GM06990 (cell line): ENCODE measurements at places on chromosomes 13 and 19.

DNA sequence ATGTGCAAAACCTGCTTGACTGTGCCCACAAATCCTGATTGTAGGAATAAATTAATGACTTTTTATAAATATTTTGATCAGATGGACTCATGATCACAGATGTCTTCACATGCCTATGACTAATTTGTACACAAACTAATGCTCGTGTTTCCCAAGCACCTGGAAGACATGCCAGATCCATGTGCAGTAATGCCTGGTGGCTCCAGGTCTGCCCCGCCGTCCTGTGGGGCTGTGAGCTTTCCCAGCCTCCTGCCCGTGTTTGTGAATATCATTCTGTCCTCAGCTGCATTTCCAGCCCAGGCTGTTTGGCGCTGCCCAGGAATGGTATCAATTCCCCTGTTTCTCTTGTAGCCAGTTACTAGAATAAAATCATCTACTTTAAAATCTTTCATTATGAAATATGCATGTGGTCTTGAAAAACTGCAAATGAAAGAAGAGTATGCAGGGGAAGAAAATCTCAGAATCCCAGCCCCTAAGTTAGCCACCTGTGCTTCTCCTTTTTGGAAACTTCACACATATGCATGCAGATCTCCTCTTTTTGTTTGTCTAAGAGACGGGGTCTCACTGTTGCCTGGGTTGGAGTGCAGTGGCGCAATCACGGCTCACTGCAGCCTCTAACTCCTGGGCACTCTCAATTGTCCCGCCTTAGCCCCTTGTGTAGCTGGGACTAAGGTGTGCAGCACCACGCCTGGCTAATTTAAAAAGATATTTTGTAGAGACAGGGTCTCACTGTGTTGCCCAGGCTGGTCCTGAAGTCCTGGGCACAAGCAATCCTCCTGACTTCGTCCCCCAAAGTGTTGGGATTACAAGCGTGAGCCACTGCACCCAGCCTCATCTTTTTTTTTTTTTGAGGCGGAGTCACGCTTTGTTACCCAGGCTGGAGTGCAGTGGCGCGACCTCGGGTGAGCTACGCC is 6.2 kb downstream of the RPL28 start:
- no peak for DNase-seq

DNA sequence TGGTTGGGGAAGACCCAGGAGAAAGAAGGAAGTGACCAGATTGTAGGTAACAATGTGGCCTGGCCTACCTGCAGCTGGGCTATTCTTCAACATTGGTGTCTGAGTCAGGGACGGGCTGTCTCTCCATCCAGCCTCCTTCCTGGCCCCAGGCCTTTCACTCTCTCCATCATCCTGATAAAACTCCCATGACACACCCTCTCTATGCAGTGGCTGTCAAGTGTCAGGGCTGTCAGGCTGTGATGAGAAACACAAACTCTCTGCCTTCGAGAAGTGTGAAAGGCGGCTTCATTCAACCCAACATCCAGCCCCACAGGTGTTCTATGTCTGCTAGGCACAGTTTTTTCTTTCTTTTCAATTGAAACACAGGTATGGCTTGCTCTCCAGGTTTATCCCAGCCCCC is 153.3 kb upstream of the VSTM2B start:
- no peak for DNase-seq

DNA sequence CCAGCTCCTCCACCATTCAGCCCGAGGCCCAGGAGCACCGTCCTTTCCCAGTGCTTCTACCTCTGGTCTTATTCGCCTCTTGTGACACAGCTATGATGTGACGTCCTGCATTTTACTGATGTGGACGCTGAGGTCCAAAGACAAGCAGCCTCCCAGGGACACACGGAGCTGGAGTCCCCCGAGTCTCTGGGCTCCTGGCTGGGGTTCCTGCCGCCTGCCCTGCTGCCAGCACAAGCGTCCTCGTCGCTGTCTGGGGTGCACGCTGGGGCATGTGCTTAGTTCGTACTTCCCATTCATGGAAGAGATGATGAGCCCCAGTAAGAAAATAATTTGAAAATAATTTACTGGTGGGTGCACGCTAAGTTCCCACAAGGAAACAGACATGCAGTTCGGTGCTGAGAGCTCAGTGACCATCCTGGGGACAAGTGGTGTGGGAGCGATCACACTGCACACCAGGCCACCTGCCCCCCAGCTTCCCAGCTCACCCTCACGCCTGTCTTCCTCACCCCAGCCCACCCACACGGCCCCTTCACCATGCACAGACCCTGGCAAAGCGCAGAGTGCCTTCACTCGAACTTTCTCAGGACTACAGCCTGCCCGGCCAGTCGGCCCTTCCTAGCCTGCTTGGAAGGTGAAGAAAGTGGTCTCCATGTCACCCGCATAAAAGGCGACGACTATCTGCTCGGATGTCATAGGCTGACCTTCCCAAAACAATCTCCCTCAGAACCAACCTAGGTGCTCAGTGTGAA is 14.2 kb upstream of the CFAP97D2 start:
- no peak for DNase-seq

GRCh38 chr19:46023311-46023779 is 492 bp upstream of the PGLYRP1 start:
- DNase-seq, result no peak

- no peak for DNase-seq
Measured at GRCh38 chr13:49681842-49682435, 9.3 kb downstream of the EBPL start.

DNA sequence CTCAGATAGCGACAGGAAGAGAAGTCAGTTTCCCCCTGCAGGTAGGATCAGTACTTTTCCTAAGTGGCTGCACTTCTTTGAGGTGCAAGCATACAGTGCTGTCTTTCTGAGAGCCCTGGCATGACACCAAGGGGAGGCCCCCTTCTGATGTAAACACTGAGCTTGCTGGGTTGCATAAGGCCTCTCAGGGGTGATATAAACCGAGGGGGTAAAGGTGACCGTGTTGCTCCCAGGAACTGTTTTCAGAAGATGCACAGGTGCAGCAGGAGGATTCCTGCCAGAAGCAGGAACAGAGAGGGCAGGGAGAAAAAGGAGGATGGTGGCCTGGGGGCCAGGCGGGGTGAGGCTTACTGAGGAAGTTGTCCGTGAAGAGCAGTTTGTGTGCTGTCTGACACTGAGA is 74.0 kb upstream of the ZNF30 start:
- no peak for DNase-seq

DNA sequence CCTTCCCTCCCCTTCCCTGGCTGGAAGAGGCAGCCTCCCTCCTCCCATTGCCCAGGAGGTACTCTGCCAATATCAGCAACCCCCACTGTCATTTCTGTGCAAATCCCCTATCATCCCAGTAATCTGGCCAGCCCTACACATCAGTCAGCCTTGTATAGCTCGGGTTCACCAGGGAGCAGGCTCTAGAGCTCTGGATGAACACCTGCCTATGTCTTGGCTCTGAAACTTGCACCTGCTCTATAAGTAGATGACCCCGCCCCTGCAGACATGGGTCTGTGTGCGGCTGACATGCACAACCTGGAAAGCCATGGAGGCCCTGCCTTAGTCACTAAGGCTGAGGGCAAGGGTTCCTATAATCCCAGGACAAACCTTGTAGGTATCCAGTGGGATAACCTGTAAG is 1042.9 kb downstream of the UQCRFS1 start:
- no peak for DNase-seq

DNA sequence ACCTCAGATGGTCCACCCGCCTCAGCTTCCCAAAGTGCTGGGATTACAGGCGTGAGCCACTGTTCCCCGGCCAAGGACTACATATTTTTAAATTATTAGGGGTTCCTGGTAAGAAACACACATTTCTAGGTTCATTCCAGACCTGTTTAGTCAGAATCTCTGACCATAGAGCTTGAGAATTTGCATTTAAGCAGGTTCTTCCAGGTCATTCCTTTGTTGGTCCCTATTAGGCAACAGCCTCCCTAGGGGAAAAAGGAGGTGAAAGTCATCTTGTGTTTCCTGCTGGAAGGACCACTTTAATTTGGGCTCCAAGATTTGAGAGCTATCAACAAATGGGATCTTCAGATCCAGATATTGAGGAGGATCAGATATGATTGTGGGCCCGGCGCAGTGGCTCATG is 16.3 kb downstream of the S1PR2 start:
- DNase-seq, result no peak

GRCh38 chr13:31278869-31279268 is 79.1 kb downstream of the B3GLCT start:
- no peak for DNase-seq

GRCh38 chr13:30751183-30751933 is 16.0 kb downstream of the ALOX5AP start:
- DNase-seq, result no peak

DNA sequence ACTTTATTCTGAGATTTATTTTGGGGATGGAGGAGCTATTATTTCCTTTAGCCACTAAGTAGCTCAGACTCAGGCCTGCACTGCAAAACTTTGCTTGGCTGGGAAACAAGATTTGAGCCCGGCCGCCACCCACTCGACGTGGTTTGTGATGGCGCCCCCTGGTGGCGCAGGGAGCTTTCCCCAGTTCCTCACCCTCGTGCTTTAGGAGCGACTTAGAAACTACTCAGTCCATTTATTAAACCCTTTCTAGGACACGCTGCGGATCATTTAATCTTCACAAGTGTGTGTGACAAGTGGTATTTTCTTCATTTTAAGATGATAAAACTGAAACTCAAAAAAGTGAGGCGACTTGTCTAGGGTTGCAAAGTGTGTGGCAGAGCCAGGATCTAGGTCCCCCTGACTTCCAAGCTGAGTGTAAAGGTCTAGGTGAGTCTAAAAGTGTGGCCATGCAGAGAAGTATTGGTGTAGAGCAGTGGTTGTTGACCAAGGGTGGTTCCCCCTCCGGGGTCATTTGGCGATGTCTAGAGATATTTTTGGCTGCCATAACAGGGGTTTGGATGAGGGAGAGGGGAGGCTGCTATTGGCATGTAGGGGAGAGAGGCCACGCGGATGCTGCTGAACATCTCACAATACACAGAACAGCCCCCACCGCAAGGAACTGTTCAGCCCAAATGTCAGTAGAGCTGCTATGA is 2.2 kb downstream of the CXCL17 start:
- peak; percentile 68 for DNase-seq

- no peak for DNase-seq
Measured at GRCh38 chr13:61536433-61536832, 120.8 kb upstream of the PCDH20 start.

GRCh38 chr19:44277331-44277730 is 17.6 kb downstream of the ZNF233 start:
- DNase-seq, result no peak

GRCh38 chr13:59865398-59865797 is 298.3 kb downstream of the DIAPH3 start:
- DNase-seq, result no peak

- no peak for DNase-seq
Measured at GRCh38 chr13:45718063-45718462, 15.9 kb downstream of the CBY2 start.

DNA sequence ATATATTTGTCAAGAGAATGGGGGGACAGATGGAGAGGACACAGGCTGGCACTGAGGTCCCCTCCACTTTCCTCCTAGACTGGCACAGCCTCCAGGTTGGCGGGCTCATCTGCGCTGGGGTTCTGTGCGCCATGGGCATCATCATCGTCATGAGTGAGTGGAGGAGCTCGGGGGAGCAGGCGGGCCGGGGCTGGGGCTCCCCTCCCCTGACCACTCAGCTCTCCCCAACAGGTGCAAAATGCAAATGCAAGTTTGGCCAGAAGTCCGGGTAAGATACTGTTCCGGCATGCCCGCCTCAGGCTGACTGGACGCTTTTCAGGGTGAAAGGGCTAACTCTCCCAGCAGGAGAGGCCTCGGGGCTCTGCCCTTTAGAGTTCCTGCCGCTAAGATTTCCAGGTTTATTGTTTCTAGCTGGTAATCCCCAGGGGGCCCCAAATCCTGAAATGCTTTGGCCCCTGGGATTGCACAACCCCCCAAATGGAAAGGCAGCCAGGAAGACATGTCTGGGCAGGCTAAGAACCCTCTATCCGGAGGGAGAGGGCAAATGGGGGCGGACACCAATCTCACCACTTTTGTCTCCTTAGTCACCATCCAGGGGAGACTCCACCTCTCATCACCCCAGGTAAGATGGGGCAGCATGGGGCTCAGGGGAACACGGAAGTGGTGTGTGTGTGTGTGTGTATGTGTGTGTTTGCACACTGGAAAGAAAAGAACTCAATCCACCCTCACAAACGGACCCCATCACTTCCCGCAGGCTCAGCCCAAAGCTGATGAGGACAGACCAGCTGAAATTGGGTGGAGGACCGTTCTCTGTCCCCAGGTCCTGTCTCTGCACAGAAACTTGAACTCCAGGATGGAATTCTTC is 7.3 kb downstream of the FXYD3 start:
- DNase-seq, result no peak

DNA sequence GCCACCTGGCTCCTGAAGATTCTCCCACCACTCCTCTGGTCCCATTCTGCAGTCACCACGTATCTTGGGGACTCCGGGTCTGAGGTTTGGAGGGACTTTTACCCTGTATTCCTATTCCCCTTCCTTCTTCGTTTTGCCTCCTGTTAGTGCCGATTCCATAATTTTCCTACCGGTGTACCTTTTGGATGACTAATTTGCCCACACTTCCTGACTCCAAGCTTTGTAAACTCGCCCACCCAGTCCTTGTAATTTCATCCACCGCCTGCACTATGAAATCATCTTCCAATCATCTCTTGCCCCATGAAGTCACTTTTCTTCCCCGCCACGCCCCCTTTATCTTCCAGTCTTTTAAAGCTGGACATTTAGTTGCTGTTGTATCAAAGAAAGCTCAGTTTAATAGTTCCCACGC is 572 bp downstream of the UCHL3 start:
- DNase-seq, result no peak

DNA sequence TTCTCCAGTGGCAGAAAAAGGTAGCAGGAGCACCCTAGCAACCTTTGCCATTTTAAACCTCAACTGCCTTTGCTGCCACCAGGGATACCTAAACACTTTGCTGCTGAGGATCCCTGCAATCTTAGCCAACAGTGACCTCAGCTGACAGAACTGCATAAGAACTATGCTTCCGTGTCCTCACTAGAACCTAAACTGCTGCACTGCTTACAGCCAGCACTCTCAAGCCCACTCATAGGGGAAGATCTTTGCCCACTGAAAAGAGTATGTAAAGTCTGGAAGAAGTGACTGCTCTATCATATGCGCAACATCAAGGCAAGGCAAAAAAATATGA is 270.0 kb upstream of the PCDH20 start:
- no peak for DNase-seq

- DNase-seq, result no peak
Measured at GRCh38 chr13:95499811-95500712, 52.5 kb upstream of the CLDN10 start.
